Germinal center (tissue), 1 donor: ENCODE measurements at places on chromosomes 3 and 15.
A peak's percentile ranks its signal among the peaks of the same experiment; 100 is the strongest.

GRCh38 chr15:85353516-85353915, 26.9 kb upstream of the AKAP13 start:
- no peak for DNase-seq

GRCh38 chr3:30747771-30748281, 141.4 kb downstream of the TGFBR2 start:
- DNase-seq = no peak

- no peak for DNase-seq
These were observed 24.0 kb upstream of the TRH start for GRCh38 chr3:129950318-129951046.

- no peak for DNase-seq
These were observed 65.7 kb downstream of the CMTM8 start for GRCh38 chr3:32303977-32304881.

DNA sequence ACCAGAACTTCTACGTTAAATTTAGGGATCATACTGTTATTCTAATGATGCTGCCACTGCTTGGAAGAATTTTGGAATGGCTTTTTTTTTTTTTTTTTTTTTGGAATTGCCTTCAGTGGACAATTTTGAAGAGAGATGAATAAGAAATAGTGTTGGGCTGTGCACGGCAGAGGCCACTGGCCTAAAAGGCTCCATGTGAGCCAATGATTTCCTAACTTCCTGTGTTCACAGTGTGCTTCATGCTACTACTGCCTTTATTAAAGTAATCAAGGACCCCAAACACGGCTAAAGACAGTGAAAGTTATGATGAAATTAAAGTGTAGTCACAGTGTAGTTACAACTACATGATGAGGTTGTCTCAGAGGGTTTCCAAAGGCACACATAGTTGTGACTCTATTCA, 100.8 kb upstream of the TNFAIP8L3 start:
- no peak for DNase-seq

- DNase-seq = no peak
These were observed 51.8 kb downstream of the RNF111 start for GRCh38 chr15:59039225-59039624.

- DNase-seq = no peak
These were observed 651.6 kb downstream of the NTRK3 start for GRCh38 chr15:87604857-87605446.

- no peak for DNase-seq
These were observed 56.0 kb upstream of the FLNB start for GRCh38 chr3:57952208-57952631.

DNA sequence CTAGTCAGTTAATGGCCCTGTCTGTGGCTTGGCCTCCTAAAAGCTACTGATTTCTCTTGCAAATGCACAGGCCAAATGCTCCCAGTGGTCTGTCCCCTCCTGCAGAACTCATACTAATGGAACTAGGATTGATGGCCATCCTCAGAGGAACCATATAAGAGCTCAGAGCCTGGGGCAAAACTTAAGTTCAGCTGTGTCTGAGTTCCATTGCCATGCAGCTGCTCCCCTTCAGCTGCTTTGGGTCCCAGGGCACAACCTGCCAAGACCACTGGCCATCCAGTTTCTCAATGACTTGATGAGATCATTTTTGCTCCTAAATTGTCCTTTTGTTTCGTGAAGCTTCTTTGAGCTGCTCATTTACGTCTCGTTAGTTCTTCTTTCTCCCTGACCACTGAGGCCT, 529.5 kb upstream of the TBL1XR1 start:
- DNase-seq = no peak

GRCh38 chr15:65595960-65596359, 15.0 kb downstream of the INTS14 start:
- DNase-seq = peak; percentile 45

DNA sequence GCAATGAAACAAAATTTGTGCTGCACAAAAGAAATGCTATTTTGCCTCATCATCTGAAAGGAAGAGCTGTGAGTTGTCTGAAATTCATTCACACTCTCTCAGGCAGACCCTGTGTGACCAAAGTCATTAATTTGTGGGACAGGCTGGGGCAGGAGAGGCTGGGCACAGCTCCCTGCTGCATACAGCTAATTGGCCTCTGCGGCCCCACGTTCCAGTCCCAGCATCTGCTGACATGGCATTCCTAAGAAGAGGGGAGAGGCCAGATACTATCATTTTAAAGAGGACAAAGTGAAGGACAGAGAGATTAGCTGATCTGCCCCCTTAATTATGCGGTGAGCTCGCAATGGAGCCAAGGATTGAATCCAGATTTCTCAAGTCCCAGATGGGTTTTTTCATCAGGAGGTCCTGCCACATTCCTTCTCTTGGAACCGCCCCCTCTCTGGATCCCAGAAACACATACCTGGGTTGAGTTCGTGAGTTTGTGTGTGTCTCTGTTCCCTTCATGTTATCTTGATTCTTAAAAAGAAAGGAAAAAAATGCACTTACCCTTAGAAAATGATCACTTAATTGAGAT, 25.1 kb downstream of the POLR2M start:
- no peak for DNase-seq

GRCh38 chr3:57952651-57953050, 55.6 kb upstream of the FLNB start:
- no peak for DNase-seq
